Right kidney (tissue), 9 donors: ENCODE measurements at places on chromosomes 1 and 21.

GRCh38 chr1:91075233-91076135 is 53.6 kb upstream of the ZNF644 start:
- DNase-seq = no peak

DNA sequence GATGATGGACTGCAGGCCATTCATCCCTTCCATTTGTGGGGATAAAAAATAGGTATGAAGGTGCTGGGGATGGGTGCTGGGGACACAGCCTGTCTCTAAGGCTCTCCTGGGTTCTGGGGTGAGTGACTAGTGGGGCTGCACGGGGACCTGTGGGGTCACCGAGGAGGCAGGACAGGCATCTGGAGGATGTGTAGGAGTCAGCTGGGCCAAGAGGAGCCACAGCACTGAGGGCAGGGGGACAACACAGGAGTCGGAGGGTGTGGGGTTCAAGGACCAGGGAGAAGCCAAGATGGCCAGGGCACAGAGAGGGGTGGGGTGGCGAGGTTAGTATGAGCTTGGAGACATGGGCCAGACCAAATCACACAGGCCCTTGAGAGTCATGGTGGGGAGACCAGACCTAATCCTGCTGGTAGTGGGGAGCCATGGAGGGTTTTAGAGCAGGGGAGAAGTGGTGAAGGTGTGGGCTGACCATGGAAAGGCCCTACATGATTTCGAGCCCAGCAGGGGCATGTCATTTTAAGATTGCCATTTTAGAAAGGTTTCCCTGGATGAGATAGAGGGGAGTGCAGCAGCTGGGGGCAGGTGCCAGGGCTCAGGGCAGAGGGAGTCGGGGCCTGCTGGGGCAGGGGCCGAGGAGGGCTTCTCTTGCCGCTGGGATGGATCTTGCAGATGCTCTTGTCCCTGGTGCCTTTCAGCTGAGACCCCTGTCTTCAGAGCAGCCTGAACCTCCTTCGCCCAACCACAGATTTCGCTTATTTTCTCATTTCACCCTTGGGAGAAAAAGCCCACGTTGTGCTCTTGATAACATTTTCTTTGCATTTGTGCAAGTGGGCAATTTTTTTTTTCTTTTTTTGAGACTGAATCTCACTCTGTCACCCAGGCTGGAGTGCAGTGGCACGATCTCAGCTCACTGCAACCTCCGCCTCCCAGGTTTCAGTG is 22.7 kb downstream of the SERINC2 start:
- DNase-seq = no peak

GRCh38 chr1:223136086-223136485 is 7.0 kb downstream of the TLR5 start:
- DNase-seq = no peak

- DNase-seq = no peak
Measured at GRCh38 chr1:59271561-59272260, 25.2 kb upstream of the FGGY start.

- no peak for DNase-seq
Measured at GRCh38 chr1:155769257-155769656, 80.4 kb downstream of the DAP3 start.

GRCh38 chr1:176876966-176877515 is 287.5 kb downstream of the ASTN1 start:
- DNase-seq = no peak

DNA sequence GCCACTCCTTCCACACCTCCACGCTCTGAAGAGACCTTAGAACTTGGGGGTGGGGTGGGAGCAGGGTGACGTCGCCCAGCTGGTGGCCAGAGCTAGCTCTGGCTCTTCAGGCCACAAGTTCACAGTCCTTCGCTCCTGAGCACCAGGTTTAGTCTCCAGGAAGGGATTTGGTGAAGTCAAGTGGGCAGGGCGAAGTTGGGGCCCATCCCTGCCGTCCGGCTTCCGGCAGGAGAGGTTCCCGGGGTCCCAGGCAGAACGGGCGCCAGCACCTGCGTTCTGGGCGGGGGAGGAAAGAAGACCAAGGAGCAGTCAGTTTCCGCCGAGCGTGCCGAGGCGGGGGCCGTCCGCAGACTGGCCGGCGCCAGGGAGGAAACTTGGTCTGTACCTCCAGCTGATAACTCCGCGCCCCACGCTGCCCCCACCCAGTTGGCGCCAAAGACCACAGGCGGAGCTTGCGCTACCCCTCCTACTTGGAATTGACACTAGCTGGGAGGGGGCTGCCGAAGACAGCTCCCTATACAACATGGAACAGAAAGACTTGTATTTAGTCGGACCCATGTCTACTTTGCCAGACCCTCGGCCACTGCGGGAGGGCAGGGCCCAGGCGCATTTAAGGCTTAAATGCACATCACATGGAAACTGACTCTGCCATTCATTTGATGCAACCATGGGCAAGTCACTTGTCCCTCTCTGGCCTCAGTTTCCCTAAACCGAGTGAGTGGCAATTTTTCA is 995 bp downstream of the ID3 start:
- DNase-seq = peak; percentile 71

- no peak for DNase-seq
Measured at GRCh38 chr21:29378832-29379231, 80.1 kb downstream of the BACH1 start.

DNA sequence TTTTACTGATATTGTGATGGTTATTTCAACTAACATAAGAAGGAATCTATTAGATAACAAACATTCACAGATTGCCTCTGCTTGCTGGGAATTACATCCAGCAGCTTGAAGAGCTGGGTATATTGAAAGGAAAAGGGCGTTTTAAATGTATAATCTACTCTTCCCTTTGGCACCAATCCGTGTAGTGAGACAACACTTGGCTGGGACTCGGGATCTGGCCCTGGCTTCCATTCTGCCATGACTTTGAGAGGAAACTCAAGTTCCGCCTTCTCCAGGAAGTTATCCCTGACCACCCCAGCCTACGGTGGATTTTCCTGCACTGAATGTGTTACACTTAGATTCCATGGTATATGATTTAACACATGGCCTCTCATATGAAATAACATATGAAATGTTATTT is 86.9 kb upstream of the UBE2U start:
- DNase-seq = no peak
